ENCODE measurements at places on chromosomes 11 and 22.

- no peak for DNase-seq
Observed at GRCh38 chr11:4125141-4125540, 30.5 kb downstream of the RRM1 start.

DNA sequence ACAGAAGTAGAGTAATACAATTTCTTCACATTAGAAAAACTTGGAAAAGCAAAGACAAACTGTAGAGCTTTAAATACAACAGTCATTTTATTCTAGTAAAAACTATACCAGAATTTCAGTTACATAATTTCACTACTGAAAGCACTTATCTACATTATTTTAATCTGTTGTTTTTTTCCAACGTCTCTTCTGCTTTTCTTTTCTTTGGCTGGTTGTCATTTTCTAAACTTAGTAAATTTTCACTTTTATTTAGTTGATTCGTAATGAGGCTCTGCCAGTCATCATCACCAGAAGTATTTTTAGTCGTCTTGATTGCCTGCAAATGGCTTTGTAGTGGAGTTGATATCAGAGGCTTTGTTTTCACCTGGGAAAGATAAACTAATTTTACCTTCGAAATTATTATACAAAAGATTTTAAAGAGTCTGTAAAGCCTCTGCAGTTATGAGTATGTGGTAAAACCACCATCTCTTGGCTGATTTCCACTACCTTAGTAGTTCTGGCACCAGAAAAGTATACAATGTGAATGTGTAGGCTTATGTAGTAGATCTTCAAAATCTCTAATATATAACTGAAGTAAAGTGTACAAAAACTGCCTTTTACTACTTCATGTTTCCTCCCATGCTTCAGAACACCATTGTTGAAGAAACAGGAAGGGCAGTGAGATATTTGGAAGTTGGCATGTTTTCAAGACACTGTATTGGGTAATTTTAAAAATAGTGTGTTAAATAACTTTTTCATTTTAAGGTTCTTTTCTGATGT is 19.2 kb downstream of the EIF3M start:
- no peak for DNase-seq

DNA sequence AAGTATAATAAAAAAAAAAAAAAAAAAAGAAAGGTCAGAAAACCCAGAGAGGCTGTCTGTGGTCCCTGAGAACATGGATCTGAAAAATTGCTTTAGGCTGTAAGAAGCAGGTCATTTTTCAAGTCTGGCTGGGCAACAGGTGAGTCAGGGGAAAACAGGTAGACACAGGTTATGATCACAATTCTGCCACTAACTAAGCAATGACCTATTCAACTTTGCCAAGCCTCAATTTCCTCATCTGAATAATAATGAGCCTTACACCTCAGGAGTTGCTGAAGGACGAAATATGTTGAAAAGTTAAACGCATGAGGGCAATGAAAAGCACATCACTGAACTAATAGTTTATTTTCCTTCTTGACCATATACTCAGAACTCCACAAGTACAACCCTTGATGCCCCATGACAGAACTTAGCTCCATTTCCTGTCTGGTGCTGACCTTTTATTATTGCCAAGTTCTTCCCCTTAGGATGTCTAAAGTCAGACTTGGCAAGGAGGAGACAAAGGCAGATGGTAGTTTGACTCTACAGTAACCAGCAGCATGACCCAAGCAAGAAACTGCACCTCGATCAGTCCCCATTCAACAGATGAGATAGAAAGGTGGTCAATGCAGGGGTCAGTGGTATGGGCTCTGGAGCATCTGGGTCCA is 93.6 kb downstream of the SYN3 start:
- DNase-seq, result no peak

DNA sequence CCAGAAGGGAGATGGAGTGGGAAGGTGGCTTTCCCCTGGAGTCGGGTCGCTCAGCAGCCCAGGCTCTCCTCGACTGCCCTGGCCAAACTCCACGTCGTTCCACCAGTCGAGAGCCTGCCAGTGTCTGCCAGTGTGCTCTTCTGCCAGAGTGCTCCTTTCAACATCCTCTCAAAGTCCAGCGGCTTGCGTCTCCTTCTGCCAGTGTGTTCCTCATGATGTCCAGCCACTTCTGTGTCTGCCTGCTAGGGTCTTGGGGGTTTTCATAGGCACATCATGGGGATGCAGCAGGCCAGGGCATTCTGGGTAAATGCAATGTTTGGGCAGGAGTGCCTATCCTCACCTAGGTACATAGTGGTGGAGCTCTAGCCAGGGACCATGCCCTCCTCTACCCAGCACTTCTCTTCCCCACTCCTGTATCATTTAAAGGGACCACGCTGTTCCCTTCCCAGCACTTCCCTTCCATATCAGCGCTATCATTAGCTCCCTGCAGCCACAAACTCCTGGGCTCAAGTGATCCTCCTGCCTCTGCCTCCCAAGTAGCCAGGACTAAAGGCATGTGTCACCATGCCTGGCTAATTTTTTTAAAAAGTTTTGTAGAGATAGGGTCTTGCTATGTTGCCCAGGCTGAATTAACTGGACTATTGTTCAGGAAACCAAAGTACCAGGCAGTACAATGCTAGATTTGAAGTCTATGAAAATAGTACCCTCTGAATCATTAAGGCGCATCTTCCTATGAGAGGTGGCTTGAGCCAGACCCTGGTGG is 62.9 kb upstream of the CLDN5 start:
- DNase-seq, result no peak

GRCh38 chr11:93100211-93100610 is 97.6 kb downstream of the SLC36A4 start:
- no peak for DNase-seq

DNA sequence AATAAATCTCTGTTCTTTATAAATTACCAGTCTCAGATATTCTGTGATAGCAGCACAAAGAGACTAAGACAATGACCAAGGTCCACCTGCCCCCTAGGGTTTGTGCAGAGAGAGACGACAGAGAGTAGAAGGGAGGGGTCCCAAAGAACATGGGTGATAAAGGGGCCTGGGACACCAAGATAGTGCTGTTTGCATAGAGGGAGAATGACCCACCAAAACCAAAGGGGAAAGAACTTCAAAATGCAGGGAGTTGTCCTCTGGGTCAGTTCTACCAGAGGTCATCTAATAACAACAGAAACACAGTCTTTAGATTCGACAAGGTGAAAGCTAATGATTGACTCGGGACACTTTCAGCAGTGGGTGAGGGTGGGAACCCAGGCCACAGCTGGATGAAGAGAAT is 23.7 kb downstream of the FAM227A start:
- DNase-seq, result no peak

DNA sequence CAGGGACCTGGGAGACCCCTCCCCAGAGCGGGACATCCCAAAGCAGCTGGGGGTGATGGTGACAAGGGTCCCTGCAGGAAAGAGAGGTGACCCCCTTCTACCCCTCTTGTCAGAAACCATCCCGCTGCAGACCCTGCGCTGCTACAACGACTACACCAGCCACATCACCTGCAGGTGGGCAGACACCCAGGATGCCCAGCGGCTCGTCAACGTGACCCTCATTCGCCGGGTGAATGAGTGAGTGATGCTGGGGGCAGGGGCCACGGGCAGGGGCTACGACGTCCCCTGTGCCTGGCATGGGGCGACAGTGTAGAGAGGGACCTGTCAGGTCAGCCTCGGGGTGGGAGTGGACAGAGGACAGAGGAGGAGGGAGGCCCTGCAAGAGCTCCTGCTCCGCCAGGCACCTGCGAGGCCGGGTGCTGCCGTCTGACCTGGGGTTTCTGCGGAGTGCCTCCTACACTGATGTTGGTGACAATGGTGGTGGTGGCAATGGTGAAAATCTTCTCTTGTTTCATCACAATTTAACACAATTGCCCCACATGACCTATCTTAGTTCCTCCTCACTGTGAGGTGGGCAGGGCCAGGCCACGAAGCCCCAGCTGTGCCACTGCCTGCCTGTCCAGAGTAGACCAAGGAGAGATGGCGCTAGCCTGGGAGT is 9.8 kb downstream of the CSF2RB start:
- DNase-seq, result no peak

GRCh38 chr11:75280227-75280701 is 39.7 kb downstream of the TPBGL start:
- no peak for DNase-seq

GRCh38 chr11:61151545-61152252 is 9.5 kb downstream of the VPS37C start:
- no peak for DNase-seq

- DNase-seq, result no peak
Observed at GRCh38 chr11:117595440-117595839, 201.6 kb downstream of the DSCAML1 start.

DNA sequence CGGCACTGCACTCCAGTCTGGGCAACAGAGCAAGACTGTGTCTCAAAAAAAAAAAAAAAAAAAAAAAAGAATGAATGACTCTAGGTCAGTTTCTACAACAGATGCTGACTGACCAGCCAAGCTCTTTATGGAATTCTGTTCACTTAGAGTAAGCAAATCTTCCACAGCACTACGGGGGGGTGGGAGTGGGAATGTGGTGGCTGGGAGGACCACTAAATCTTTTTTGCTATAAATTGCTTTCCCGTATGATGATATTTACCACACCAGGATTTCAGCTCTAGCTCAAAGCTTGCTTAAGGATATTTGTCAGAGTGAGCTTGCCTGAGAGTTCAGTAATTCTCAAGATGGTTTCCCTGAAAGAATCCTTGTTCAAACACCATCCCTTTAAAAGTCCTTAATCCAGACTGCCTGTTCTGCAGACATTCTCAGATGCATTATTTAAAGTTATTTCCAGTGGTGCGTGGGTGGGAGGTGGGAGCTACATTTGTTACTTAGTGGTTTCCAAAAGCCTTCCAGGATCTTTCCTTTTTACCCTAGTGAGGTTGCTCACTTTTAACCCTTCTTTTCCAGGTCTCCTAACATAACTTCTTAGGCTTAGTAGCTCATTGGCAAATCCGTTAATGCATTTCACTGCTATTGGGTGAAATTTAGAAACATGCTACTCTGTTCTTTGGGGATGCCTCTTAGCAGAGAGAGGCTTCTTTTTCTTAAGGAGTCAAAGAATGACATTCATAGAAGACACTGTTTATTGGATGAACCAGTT is 65.9 kb downstream of the UBASH3B start:
- DNase-seq, result no peak

GRCh38 chr11:100676901-100677300 is 10.2 kb upstream of the ARHGAP42 start:
- no peak for DNase-seq

DNA sequence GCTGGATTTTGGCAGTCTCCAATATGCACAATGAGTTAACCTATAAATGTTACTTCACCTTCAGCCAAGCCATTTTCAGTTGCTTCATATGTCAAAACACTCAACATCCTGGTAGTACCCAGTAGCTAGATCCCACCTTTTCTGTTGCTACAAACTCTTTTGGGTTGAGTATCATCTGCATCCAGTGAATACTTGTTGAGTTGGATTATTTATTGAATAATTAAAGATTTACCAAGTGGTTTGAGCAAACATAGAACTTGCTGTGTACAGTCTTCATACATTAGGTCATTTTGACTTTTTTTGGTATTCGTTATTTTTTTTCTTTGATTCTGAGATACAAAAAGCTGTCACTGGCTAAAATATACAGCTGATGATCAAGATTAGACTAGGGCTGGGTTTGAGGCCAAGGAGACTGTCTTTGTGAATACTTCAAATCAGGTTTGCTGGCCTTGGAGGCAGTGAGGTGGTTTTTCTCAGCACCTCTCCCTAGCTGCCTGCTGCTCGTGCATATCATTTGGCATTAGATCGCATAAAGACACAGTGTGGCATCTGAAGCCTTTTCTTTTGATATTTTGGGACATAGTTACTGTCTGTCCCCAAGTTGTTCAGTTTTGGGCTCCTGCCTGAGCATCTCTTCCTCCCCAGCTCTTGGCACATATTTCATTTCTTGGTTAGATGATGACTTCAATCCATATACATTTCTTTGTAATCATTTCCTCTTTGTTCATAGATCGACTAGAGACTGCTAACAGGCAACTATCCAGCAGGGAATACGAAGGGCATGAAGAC is 62.8 kb downstream of the AMOTL1 start:
- no peak for DNase-seq

DNA sequence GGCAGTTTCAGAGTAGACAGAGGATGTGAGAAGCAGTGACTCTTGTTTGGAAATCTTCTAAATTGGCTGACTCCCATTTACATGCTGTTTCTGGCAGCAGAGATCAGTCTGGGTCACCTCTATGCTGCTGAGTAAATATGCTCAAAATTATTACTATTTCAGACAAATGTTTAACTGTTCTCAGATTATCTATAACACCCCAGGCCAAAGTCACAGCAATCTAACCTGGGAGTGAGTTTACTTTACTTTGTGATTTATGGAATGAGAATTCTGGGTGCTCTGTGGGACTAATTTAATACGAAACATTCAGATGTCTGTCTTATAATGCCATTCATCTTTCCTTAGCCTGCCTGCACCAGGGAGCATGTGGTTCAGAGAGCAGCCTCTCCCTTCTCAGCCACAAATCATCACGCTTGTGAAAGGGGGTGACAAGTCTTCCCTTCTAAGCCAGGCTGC is 282.5 kb upstream of the MPPED2 start:
- no peak for DNase-seq

DNA sequence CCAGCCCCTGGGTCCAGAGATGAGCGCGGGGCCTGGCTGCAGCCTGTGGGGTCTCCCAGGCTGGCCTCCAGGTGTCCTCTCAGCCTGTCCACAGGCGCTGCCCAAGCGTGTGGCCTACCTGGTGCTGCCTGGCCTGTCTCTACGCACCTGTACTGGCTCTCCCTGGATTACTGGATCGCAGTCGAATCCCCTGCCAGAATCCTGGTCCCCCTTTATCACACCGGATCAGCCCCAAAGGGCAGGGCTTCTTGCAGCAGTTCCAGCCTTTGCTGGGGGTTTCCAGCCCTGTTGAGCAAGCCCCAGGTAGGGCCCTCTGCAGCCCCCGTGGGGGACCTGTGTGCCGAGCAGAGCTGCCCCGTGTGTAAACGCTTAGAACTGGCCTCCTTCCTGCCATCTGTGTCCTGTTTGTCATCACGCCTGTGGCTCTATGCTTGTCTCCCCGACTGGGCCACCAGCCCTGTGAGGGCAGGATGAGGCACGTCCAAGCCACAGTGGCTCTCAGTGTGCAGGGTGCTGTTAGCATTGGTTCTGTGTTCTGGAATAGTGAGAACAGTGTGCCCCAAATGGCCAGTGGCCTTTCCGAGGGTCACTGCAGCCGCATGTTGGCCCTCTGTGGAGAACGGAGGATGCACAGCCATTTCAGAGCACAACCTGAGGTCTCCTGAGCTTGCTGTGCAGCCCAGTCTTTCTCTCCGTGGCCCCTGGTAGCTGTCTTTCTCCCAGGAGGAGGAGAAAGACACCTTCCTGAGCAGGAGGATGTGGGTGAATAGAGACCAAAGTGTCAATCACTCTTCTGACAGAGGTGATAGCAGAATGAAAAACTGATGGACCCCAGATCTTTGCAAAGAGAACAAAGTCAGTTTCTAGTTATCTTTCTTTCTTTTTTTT is 13.9 kb upstream of the TXNRD2 start:
- no peak for DNase-seq

Measured in mesenteric fat pad (tissue), 1 donor.